ENCODE measurements at places on chromosomes 6 and 20. TPM values are rescaled to one million over a fixed set of nuclear protein-coding genes. Genes with fewer than 3 reads are reported as not detected.

GRCh38 chr6:160137989-160138835, 16.6 kb downstream of the SLC22A1 start:
- peak; percentile 35 for DNase-seq

DNA sequence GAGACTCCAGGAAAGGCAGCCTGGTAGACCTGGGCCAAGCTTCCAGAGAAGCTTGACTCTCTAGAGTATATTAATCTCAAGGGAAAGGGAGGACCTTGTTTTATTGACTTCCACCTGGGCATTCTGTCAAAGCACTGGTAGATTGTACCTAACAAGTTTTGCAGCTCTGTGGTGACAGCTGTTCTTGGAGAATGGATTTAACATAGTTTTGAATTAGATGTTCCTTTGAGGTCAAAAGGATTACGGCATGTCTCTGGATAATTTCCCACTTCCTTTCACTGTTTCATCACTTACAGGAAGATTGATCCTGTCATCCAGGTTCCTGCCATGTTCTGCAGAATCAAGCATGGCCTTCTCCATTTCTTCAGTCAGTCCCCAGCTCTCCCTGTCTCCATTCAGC, 246.0 kb downstream of the PHACTR1 start:
- DNase-seq: no peak

DNA sequence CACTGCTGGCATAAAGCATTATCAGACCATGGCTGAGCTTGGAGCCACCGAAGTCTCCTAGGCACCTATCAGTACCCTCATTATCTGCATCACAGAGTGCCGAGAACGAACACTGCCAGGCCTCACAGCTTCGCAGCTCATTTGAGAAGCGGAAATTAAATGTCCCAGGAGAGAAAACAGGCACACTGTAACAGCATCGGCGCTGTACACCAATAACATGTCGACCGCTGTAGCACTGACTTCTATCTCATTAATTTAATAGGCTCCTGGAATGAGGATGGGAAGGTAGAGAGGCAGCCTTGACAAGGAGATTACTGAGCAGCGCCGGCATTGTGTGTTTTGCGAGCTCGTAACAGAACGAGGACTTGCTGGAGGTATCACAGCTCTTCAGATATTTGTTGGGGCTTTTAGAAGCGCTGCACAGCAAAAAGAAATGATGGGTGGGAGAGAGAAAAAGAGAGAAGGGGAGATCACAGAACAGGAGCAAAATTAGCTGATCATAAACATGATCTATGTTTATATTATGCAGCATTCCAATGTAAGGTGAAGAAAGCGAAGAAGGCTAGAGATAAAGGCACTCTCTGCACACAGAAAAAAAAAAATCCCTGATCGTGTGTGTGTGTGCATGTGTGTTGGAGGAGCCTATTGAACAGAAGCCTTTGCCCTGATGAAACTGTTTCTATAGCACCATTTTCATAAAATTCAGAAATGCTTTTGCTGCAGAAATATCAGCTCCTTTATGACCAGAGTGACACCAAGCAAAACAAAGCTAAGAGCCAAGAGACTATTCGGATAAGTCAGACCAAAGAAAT, 29.2 kb downstream of the ID4 start:
- no peak for DNase-seq

DNA sequence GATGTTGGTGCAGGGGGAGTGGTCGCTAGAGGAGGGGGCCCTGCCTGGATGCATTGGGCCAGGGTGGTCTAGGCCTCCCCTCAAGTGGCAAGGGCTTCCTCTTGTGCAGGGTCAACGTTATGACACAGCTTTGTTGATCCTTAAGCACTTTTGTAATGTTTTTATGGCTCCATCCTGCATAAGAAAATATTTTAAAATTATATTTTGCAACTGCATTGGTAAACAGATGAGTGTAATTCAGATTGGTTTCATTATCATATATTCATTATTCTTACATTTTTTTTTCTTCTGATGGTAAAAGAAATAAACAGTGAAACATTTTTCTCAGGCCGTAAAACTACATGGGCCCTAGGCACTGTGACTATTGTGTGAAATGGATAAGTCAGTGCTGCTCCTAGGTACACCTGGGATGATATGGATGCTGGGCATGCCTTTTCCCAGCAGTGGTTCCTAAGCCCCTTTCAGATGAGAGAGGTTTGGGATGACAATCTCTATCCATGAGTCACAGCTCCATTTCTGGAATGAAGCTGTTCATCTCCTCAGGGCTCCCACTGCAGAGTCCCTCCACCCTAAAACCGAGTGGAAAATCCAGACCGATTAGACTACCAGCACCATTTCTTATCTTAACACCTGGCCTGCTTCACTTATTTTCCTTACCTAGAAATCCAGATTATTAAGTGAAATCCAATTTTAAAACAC, 5.8 kb upstream of the SIM1 start:
- no peak for DNase-seq

DNA sequence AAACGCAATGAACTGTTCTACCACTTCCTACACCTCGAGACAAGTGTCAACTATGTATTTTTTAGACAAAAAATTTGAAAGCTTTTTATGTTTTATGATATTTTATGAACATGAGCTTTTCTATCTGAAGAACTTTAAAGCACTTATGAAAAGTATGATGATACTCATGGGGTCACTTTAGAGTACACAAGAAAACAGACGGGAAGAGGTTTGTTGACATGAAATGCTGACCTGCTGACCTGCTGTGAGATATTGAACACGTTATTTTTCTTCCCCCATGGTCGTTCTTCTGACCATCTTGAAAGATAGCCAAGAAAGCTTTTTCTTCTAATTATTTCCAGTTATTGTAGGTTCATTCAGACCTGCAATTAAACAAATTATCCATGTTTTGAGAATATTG, 63.1 kb downstream of the PLEKHG1 start:
- DNase-seq: no peak

GRCh38 chr20:47455133-47456040, 46.3 kb upstream of the NCOA3 start:
- no peak for DNase-seq

The SPDEF gene
- polyA plus RNA-seq: 0.09 TPM

The SPINT3 gene
- not detected for polyA plus RNA-seq

The ENPP4 gene
- 16.2 TPM for polyA plus RNA-seq

The LAMA2 gene
- polyA plus RNA-seq: 39.9 TPM

The CDH26 gene
- 1.5 TPM for polyA plus RNA-seq

The HCK gene
- polyA plus RNA-seq: 2.0 TPM

The MATN4 gene
- 0.43 TPM for polyA plus RNA-seq

The TCP11 gene
- polyA plus RNA-seq: 2.0 TPM

Measured in renal pelvis (tissue), 12 donors.